ENCODE measurements at places on chromosomes 16 and 17.

DNA sequence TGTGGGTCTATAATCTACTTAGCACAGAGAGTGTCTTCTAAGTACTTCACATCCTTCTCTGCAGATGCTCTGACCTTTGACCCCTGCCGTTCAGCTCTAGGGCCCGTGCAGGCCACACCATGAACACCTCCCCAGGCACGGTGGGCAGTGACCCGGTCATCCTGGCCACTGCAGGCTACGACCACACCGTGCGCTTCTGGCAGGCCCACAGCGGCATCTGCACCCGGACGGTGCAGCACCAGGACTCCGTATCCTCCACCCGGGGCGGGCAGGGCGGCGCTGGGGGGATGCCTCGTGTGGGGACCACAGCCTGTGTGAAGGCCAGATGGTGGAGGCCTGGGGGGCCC is 686 bp downstream of the MLST8 start:
- DNase-seq, result no peak

DNA sequence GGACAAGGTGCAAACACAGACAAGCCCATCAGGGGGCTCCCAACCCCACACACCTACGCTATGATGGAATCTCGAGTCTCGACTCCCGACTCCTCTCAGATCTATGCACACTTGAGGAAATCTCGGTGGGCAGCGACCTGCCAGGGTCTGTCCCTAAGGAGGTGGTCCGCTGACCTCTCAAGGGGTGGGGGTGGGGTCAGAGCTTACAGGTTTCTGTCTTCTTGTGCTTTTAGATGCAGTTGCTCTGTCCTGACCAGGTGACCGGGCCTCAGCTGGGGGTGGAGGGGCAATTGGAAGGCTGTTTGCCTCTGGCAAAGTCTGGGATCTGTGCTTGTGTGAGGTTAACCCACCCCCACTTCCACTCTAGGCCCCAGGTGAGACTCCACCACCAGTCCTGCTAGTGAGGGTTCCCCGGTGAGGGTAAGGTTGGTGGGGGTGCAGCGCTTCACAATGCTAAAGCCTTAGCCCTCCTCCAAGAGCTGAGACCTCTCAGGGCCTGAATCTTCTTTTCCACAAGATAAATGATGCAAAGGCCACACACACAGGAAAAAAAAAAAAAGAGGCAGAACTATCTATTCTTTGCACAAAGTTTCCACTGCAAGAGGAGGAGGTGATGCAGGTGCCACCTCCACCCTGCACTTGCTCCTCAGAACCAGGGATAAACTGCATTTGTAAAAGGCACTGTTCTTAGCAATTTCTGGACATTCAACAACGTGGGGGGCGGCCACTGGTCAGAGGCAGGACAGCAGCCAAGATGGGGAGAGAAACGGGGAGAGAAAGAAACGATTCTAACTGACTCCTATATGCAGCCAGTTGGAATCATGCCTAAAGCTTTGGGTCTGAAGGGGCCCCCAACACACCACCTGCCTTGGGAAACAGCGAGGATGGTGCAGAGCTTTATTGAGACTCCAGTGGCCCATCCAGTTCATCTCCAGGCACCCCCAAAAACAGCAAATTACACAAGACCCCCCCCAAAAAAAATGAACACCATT is 4.1 kb downstream of the CISD3 start:
- DNase-seq, result no peak

DNA sequence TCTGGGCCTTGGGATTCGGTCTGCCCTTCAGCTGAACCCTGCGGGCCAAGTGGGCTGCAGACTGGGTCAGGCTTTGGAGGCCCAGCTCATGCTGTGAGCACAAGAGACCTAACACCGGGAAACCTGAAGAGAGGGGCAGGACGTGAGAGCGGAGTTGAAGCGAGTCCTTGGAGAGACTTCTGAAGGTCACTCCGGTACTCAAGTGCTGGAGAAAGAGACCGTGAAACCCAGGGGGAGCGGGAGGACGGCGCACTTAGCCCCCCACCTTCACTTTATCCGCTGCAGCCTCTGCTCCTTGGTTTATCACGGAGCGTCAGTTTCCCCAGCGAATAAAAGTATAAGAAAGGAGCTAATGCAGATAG is 361 bp downstream of the UQCRC2 start:
- no peak for DNase-seq

DNA sequence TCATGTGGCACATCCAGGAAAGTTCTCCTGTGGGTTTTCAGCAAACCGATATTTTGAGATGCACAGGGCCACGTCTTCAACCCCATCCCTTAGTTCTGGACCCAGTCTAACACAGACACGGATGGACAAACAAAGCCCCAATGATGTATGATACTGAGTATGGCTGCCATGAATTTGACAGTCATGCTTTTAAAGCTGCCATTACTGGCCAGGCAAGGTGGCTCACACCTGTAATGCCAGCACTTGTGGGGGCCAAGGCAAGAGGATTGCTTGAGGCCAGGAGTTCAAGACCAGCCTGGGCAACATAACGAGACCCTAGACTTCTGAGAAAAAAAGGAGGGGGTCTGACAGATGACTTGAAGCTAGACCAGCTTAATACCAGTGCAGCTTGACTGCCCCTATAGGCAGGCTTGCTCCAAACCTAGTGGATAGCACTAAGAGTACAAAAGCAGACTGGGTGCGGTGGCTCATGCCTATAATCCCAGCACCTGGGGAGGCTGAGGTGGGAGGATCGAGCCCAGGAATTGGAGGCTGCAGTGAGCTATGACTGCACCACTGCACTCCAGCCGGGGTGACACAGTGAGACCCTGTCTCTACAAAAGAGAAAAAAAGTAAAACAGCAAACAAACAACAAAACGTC is 10.8 kb upstream of the ZNF629 start:
- DNase-seq, result no peak

DNA sequence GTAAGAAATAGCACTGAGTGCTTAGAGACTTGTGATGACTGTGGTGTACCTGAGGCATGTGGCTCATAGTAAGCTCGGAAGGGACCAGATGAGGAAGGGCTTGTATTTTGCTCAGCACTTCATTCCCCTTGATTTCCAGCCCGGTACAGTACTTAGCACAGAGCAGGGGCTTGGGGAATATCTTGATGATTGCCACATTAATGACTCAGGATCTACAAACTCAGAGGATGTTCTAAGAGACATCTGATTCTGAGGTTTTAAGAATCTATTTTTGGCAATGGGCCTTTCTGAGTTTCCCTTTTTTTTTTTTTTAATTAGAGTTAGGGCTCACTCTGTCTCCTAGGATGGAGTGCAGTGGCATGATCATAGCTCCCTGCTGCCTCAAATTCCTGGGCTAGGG is 9.1 kb downstream of the ASPHD1 start:
- DNase-seq, result no peak

DNA sequence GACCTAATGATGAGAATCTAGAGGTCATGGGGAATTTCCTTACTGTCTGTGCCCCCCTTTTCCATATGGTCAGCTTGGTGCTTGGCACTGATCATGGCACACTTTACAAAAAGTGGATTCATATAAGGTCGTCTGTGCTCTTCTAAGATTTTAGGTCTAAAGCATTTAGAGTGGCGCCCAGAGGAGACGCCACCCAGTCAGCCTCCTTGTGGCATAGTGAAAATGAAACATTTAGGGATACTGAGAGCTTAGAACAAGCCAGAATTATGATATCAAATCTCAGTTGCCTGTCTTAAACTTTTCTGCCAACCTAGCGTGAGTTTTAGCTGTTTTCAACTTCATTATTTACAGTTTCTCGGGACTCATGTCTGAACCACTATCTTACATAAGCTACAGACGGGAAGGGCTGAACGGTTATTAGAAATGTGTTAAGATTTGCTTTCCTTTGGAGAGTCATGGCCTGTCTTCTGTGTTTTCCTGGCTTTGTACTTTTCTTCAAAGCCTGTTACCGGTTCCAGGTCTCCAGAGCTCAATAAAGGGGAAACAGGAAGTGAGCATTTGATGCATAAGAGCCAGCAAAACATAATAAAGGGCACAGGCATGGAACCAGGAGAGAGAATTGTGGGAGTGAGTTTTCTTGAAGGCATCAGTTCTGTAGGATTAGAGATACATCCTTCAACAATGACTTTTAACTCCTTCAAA is 13.7 kb downstream of the ZNRF1 start:
- no peak for DNase-seq

DNA sequence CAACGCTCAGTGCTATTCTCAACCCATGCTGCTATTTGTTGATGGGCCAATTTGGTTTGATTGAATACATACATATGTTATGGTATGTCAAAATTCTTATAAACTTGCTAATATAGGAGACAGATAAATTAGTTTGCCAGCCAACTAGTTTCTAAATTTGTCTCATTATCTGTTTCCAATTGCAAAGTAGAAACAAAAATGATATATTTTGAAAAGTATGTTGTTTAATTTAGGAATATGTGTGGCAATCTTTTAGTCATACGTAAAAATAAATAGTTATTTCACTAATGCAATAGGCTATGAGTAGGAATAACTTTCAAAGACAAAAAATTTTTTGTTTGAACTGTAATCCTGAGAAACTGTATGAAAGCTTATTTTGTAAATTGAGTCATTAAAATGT is 210.6 kb upstream of the KCNJ16 start:
- no peak for DNase-seq

DNA sequence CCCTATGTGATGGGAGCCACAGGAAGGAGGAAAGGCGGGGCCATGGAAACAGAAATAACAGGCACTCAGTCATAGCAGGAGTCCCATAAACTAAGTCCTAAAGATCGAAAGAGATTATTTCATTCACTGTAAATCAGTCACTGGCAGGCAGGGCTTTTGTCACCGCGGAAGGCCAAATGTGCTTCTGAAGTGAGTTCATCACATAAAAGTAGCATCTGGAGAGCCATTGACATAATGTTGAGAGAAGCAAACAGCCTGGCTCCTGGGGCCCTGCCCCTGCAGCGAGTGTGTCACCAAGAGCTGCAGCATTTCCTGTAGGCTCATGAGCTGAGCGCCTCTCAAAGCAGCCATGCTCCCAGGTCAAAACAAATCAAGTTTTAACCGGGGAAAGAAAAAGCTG is 476.2 kb downstream of the HAPSTR1 start:
- DNase-seq, result no peak

DNA sequence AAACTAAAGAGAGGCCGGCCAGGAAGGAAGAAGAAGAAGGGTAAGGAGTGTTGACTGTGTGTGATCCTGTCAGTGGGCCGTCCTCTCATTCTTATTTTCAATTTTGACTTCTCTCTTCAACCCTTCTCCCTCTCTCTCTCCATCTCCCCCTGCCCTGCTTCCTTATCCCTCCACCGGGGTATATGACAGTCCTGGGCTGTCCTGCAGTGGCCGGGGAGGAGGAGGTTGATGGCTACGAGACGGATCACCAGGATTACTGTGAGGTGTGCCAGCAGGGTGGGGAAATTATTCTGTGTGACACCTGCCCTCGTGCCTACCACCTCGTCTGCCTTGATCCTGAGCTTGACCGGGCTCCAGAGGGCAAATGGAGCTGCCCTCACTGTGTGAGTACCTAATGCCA is 5.6 kb downstream of the CHD3 start:
- no peak for DNase-seq

DNA sequence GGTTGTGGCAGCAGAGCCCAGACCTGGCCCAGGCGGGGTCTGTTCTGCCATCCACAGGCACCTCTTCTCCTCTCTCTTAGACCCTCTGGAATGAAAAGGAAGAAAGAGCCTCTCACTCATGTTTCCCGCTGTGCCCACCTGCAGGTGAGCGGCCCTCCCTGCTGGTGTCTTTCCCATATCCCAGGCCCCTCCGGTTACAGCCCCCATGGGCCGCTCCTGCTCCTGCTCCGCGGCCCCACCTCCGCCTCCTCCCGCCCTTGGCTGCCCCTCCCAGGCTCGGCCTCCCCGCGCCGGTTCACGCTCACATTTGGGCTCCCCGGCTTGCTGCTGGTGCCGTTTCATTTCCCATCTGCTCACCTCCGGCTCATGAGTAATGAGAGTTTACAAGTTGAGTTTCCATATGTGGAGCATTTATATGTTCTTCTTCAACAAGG is 98.7 kb upstream of the SDK2 start:
- no peak for DNase-seq

DNA sequence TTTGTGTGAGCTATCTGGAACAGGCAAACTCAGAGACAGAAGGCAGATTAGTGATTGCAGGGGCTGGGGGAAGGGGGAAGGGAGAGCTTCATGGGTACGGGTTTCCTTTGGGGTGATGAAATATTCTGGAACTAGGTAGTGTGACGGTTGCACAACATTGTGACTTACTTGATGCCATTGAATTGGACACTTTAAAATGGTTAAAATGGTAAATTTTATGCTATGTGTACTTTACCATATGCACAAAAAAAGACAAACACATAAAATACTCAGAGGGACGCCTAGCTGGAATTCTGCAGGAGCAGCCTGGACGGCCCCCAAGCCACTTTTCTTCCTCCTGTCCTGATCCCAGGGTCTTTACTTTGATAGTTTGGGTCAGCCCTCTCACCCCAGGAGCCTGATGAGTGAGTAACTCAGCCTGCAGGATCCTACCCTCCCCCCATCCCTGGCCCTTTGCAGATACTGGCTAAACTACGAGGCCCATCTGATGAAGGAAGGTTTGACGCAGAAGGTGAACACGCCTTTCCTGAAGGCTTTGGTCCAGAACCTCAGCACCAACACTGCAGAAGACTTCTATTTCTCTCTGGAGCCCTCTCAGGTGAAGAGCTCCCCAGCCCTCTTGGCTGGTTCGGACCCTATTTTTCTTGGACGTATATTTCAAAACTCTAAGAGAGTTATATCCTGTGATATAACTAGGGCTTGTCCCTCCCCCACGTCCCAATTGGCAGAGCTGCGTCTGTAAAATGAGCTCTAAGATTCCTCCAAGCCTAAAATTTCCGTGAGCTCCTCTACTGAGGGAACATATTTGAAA is 7.8 kb downstream of the ADGRG3 start:
- no peak for DNase-seq

DNA sequence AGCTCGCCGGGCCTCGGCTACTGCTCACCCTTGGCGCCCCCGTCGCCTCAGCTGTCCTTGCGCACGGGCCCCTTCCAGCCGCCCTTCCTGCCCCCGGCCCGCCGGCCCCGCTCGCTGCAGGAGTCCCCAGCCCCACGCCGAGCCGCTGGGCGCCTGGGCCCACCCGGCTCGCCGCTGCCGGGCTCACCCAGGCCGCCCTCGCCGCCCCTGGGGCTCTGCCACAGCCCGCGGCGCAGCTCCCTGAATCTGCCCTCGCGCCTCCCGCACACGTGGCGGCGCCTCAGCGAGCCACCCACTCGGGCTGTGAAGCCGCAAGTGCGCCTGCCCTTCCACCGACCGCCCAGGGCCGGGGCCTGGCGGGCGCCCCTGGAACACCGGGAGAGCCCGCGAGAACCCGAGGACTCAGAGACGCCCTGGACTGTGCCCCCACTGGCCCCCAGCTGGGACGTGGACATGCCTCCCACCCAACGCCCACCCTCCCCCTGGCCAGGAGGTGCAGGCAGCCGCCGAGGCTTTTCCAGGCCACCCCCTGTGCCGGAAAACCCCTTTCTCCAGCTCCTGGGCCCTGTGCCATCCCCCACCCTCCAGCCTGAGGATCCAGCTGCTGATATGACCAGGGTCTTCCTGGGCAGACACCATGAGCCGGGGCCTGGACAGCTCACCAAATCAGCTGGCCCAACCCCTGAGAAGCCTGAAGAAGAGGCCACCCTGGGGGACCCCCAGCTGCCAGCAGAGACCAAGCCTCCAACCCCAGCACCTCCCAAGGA is 12.8 kb downstream of the MYO15A start:
- no peak for DNase-seq

GRCh38 chr16:24972608-24973220 is 42.5 kb downstream of the ARHGAP17 start:
- DNase-seq, result no peak

- DNase-seq, result no peak
Measured at GRCh38 chr16:16067127-16067526, 117.7 kb downstream of the ABCC1 start.

- DNase-seq, result no peak
Measured at GRCh38 chr16:10138881-10139280, 43.3 kb downstream of the GRIN2A start.
